ENCODE measurements at places on chromosomes 5 and 9.

GRCh38 chr5:113219695-113220094 is 215.1 kb downstream of the TSSK1B start:
- no peak for DNase-seq

DNA sequence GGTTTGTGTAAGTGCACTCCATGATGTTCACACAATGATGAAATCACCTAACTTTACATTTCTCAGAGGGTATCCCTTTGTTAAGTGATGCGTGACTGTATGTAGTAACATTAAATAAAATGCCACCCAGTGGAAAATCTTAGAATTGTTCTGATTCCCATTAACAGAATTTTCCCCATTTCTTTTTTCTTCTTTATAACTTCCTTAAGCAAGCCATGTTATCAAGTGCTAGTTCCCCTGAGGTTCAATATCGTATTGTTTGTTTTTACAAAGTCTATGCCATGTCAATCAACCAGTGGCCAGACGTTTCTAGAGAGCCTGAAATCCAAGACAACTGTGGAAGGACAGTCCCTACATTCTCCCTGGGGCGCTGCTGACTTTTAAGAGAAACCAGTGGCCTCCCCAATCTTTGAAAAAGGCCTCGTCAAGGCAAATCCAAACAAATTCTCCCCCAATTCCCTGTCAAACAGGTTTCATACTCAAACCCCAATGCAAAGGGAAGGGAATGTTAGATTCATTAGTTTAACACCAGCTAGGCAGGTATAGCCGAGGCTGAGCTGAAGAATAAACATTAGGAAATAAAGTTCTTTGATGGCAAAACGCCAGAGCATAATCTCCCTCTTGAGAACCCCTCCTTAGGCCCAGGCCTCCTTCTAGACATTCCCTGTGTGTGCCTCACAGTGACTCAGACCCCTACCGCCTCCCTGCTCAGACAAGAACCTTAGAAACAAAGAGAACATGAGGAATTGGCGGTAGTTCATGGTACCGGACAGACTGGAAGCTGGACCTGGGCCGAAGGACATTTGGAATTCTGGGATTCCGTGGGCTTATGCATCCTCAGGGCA is 198.7 kb downstream of the GNA14 start:
- no peak for DNase-seq

- no peak for DNase-seq
These were observed 120.2 kb upstream of the PITX1 start for GRCh38 chr5:135154197-135154596.

- DNase-seq: no peak
These were observed 118.2 kb downstream of the VCAN start for GRCh38 chr5:83589786-83590185.

GRCh38 chr9:133996531-133997520 is 4.7 kb upstream of the VAV2 start:
- no peak for DNase-seq

- no peak for DNase-seq
These were observed 502.0 kb downstream of the CDH12 start for GRCh38 chr5:22351178-22351577.

DNA sequence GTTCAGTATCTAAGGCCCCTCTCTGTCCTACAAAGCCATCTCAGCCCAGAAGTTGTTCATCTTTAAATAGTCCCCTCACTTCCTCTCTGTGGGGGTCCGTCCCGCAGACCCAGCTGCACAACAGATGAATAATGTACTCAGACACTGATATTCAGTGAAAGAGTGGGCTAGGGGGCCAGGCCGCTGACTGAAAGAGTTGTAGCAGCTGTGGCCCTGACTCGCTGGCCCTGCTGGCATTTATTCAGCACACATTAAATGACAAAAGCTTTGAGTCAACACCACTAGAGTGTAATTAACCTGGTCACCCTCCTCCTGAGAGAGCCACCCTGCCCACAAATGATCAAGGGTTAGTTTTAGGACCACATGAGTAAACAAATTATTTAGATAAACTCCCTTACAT is 76.3 kb downstream of the MED10 start:
- no peak for DNase-seq

- no peak for DNase-seq
These were observed 22.4 kb upstream of the LTC4S start for GRCh38 chr5:179771311-179771895.

DNA sequence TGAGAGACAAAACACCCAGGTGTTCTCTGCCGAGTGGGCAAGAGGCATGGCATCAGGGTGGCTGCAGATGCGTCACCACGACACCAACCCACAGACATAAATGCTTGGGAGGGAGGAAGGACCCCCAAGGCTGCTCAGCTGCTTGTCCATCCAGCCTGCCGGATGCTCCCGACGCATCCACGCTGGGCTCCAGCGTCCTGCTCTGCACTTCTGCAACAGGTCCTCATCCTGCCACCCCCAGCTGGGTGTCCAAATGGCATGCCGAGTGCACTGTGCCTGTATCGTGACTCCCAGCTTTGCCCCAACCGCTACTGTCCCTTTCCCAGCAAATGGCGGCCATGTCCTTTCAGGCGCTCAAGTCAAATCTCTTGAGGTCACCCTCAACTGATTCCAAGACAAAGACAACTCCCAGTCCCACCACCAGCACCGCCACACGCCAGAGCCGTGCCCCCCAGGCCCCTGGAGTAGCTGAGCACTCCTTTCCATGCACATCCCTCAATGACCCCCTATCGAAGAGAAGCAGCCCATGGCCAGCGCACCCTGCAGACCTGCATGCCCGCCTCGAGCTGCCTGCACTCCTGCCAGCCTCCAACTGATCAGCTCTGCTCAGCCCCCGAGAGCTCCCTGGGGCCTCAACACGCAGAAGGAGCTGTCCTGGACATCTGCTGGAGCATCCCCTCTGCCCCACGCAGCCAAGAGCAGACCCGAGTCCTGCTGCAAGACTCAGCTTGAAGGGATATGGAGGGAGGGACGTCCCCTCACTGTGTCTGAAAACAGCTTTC is 116.7 kb downstream of the ROR2 start:
- no peak for DNase-seq

DNA sequence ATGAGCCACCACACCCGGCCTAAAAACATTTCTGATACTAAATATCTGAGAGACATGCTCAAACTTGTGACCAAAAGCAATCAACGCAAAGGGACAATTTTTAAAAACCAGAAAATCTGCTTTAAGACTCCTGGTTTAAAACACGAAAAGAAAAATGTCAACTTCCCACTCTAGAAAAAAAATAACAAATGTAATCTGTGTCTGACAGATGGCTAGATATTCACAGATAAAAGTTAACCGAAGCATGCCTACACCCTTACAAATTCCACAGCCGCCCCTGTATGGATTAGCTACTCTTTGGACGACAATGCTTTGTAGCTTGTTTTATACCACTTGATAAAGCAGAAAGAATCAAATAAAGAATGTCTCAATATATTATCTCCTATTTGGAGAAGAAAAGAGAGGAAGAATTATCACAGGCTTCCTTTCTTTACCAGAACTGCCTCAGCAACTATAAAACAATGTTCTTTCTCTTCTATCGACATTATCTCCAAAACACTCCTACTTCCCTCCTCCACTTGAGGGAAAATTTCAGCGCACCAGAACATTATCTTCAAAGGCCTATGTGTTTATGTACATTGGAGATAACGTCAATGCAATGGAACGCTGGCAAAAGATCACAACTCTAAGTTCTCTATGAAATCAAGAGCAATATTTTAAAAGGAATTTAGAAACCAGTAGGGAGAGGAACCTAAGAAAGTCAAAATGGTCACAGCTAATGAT is 26.2 kb downstream of the CEMIP2 start:
- DNase-seq: no peak

DNA sequence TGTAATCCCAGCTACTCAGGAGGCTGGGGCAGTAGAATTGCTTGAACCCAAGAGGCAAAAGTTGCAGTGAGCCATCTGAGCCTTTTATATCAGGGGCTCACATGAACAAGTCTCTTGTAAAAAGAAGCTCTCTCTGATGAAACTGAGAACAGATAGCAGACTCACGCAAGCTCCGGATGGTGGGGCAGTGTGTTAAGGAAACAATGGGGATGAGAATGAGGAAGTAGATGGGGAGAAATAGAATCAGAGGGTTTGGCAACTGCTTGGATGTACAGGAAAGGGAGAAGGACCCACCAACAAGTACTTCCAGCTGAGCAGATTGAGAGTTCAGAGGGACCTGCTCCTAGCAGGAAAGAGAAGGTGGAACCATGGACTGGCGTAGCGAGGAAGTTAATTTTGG is 18.6 kb downstream of the TMEM252 start:
- DNase-seq: no peak

- no peak for DNase-seq
These were observed 214.6 kb upstream of the POU5F2 start for GRCh38 chr5:93956006-93956405.

DNA sequence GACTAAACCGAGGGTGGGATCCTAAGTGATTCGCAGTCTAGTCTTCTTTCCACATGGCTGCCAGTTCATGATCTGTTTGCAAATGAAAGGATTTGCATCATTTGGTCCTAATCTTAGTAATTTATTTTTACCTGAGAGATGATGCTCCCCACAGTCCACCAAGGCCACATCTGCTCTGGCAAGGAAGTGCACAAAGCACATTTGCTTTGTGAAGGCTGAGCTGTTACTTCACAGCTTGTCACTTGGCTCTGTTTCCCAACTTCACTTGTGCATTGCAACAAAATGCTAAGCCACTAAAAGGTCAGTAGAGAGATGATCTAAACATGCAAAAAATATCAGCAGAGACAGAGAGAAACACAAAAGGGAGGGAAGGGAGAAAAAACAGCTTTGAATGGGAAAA is 128.5 kb upstream of the VLDLR start:
- no peak for DNase-seq

DNA sequence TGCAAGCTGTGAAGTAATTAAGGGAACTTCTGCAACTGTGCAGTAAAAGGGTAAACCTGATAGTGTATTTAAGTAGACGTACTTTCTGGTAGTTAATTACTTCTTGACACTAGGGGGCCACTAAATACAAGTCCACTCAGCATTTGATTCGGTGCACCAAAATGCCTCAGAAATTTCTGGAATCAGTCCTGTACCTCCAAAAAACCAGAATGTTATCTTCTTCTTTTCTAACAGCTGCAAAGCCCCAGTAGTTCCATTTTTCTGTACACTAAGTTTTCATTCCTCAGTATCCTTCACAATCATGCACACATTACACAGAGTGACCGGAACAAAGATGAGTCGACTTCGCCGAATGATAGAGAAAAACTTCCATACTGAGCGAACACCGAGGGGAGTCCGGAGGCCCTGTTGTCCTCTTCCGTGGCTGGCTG is 484 bp downstream of the GFM2 start:
- no peak for DNase-seq

DNA sequence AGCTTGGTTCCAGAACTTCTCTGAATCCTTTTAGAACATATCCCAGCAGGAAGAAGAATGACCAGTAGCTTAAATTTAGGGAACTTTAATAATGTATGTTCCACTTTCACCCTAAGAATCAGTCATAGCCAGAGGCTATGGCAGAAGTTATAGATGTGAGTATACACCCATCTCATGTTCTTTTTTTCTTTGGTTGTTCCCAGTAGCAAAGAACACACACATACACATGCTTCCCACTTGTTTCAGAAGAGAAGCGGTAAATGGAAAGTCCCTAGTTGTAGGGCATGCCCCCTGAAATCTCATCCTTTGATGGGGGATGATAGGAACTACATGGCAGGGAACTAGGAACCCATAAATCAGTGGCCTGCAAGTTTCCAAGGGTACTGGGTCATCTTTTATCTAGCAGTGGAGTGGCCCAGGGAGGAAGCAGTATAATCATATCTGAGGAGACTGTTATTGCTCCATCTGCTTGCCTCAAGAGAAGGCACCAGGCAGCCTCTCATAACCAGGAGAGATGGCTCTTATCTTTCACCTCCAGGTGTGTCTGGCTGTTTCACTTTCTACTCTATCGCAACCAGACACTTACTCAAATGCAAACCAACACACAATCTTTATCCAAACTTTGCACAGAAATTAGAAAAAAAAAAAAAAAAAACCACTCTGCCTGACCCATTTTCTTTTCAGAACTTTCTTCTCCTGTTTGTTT is 109.5 kb downstream of the SNCAIP start:
- DNase-seq: no peak

GRCh38 chr9:21549251-21549765 is 67.2 kb upstream of the IFNE start:
- no peak for DNase-seq

- DNase-seq: peak; percentile 54
These were observed 393 bp downstream of the SH3GLB2 start for GRCh38 chr9:129027685-129028191.

DNA sequence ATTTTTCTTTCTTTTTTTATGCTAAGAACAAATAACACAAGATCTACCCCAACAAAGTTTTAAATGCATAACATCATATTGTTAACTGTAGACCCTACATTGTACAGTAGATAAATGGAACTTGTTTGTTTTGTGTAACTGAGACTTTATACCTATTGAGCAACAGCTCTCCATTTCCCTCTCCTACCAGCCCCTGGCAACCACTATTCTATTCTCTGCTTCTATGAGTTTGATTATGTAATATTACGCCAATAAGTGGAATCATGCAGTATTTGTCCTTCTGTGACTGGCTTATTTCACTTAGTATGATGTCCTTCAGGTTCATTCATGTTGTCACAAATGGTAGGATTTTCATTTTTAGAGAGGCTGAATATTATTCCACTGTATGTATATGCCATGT is 308.2 kb upstream of the PRR16 start:
- DNase-seq: no peak

DNA sequence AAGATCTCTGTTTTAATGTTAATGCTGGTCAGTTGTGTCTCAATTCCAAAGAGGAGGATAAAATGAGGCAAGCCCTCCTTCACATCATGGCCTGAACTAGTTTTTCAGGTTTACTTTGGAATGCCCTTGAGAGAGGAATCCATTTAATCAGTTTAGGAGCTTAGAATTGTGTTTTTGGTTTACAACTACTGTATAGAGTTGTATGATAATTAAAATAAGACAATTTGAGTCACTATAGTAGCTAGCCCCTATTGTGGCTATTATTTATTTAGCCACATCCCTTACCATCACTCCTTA is 107.8 kb upstream of the PRLR start:
- no peak for DNase-seq

DNA sequence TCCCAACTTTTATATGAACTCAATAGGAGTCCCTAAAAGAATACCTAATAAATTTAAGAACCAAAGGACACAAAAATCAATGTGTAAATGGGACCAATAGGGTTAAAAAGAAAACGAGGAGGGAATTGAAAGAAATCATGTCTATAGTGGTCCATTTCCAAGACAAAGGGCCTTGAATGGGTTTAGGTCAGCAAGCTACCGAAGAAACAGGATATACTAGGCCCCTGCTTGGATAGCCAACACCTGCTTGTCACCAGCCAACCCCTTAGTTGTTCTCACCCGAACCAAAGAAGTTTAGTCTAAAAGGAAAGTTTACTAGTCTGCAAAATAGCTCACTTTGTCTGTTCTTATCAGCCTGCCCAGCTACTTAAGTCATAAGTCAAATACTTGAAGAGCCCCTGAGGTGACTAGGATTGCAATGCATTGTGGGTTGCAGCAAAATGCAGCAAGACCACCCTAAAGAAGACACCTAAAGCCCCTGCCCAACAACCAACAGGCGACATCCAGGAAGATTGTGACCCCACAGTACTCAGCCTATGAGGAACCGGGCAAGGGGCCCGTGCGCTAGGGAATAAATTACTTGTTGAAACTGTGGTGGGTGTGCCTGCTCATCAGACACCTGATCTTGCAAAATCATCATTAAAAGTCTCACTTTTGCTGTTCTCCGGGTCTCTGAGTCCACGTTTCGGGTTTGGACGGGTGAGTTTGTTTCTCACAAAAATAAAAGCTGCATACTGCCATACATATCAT is 183.9 kb upstream of the PPP1R26 start:
- DNase-seq: no peak

GRCh38 chr9:127509261-127509954 is 58.1 kb downstream of the LRSAM1 start:
- DNase-seq: no peak

- DNase-seq: no peak
These were observed 33.4 kb upstream of the TTC1 start for GRCh38 chr5:159975462-159976019.
